Activated CD8-positive, alpha-beta memory T cell treated with anti-CD3 and anti-CD28 coated beads for 4 hours (primary cell): ENCODE measurements at places on chromosomes 3 and 15.
A peak's percentile ranks its signal among the peaks of the same experiment; 100 is the strongest.

- DNase-seq, result no peak
Measured at GRCh38 chr3:103684904-103685303, 1250.1 kb downstream of the ZPLD1 start.

GRCh38 chr3:106824856-106825255, 552.4 kb upstream of the CCDC54 start:
- DNase-seq, result no peak

- DNase-seq, result no peak
Measured at GRCh38 chr3:24387000-24387399, 107.7 kb downstream of the THRB start.

DNA sequence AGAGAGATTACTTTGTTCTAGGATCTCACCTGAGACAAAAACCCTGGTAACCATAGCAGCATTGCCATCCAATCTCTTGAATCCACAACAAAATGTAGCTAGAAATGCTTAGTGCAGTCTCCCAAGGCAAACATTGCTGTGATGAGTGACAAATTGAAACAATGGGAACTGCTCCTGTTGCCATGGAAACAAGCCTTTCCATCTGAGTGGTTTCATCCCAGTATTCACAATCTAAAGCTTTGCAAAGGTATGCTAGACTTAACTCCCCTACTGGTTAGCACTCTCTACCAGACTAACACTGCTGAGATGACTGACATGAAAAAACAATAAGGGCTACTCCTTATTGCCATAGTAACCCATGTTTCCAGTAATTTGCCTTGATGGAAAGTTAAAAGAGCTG, 172.6 kb upstream of the CNTN3 start:
- DNase-seq, result no peak

DNA sequence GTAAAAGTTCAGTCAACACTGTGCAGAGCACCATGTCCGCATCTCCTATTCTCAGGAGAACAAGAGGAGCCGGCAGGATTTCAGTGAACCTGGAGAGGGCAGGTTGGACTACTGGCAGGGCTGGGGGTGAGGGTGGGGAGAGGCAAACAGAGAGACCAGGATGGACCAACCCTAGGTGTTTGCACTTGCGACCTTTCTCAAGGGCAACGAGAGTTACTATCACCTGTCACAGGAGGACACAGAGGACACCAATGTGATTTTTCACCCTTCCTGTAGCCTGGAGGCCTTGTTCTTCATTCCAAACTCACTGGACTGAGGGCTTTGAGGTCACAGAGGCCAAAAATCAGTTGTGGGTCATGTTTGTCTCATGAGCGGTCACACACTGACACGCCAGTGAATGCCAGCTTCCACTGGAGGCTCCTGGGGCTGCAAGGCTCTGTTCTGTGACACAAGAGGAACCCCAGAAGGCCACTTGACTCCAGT, 89.5 kb downstream of the CPN2 start:
- DNase-seq, result no peak

- no peak for DNase-seq
Measured at GRCh38 chr3:38826001-38826400, 10.0 kb upstream of the SCN10A start.

DNA sequence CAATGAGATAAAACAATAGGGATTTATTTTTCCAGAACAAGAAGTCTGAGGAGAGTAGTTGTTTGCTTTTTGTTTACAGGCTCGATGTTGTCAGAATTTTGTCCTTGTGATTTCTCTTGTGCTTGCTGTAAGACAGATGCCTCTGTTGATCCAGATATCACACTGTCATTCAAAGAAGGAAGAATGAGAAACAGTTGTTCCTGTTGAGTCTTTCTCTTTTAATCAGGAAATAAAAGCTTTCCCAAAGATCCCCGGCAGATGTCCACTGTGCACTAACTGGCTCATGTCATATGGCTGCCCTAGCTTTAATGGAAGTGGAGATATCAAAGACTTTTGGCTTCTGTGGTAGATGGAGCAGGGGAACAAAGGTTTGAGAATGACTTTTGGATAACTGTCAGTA, 6.8 kb downstream of the SERPINI1 start:
- no peak for DNase-seq

DNA sequence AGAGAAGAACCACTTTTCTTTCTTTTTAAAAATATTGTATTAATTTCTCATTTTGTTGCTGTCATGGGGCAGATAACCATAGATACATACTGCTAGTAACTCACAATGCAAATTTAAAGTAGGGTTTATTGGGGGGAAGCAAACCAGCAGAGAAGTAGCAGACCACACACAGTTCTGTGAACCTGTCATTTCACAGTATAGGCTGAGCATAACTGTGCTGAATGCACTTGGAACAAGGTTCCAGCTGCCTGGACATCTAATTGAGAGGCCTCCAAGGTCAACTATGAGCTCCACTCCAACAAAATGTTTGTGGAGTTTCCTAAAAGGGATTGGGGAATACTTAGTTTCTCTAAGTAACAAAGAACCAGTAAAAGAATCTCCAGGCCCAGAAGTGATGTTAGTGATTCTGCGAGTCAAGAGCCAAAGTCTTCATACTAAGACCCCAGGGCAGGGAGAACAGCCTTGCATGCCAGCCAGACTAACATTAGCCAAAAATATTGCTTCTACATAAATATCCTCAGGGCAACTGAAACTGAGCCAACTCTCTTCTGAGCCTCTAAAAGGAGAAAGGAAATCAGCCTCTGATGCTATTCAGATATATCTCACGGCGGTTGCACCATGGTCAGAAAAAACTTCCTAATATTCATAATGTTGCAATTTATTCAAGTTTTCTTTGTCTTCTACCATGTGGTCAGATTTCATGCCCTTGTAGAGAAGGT, 856.4 kb upstream of the ALCAM start:
- no peak for DNase-seq

GRCh38 chr3:126917232-126917804, 65.6 kb upstream of the PLXNA1 start:
- DNase-seq, result no peak

- no peak for DNase-seq
Measured at GRCh38 chr3:175198991-175199783, 340.1 kb downstream of the NAALADL2 start.

- DNase-seq, result no peak
Measured at GRCh38 chr3:153783741-153784480, 337.3 kb upstream of the ARHGEF26 start.

DNA sequence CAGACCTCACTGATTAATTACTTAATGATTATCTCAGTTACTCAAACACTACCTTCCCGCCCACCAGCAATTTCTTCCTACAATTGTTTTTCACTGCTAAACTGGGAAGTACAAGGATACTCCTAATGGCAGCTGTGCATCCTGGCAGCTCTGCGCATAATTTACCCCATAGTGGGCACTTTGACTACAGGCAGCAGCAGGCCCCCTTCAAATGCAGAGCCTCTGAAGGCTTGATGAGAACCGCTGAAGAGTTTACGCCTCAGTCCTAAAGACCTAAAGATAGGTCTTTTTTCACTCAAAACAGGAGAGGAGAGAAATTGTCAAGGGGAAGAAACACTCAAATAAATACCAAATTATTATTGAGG, 10.7 kb downstream of the CCDC32 start:
- no peak for DNase-seq

DNA sequence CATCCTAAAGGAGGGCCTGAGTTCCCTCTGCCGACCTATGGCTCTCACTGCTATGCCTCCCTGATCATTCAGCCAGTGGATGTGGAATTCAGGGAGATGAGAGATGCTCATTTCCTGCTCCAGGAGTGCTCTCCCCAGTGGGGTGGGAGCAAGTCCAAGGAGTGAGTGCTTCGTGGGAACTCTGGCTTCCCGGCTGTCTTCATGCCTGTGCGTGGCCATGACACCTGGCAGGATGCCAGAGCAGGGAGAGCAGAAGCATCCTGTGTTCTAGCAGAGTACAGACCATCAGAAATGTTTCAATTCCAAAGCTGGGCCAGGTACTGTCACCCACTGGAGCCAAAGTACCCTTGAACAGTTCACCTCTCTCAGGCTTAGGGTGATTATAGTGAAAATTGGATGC, 45.1 kb downstream of the APH1B start:
- no peak for DNase-seq

DNA sequence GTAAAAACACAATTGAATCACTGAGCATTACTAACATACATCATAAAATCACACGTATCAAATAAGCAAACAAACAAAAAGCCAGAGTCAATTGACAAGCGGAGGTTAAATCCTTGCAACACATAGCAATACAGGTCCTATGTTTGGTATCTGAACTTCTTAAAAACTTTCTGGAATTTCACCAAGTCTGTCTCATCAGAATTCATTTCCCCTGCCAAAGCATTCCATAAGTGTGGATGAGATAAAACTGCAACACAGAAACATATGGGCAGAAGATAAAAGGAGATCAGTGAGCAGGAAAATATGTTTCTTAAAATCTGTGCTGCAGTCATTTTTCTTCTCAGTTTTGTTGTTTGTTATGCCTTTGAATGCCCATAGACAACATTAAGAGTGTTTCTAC, 1155.5 kb downstream of the TBL1XR1 start:
- no peak for DNase-seq

- DNase-seq, result peak; percentile 28
Measured at GRCh38 chr3:186534113-186534669, 10.0 kb downstream of the CRYGS start.

DNA sequence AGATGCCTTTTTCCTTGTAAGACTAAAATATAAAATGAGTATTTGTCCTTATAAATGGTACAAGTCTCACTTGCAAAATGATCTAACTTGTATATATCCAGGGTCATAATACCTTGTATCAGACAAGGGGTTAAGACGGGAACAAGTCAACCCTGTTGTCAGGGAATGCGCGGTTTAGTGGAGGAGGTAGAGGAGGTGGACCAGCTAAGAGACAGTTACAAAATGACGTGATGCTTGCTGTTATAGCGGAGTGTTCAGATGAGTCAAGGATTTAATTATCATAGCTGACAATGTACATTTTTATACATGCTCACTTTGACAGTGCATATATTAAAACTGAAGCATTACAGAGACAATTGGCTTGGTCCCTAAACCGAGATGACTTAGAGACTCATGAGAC, 26.8 kb upstream of the KLHL25 start:
- DNase-seq, result no peak

DNA sequence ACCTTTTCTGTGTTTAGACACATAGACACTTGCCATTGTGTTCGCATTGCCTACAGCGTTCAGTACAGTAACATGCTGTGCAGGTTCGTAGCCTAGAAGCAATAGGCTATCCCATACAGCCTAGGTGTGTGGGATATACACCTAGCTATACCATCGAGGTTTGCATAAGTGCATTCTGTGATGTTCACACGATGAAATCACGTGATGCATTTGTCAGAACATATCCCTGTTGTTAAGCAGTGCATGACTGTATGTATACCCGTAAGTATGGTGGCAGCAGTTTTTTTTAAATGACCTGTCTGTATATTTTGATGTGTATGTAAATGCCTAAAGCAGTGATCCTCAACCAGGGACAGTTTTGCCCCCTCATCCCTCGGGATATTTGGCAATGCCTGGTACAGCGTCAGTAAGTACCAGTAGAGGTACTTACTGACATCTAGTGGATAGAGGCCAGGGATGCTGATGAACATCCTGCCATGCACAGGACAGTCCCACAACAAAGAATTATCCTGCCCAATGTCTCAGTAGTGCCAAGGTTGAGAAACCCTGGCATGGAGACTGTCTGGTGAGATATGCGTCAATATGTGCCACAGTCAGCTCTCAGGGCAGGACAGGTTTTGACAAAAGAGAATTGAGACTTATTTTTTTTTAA, 129.1 kb downstream of the HCN4 start:
- DNase-seq, result no peak

GRCh38 chr3:168416446-168416845, 320.7 kb upstream of the GOLIM4 start:
- DNase-seq, result no peak
